ENCODE measurements at places on chromosomes 4 and X.

- peak; percentile 77 for DNase-seq
Measured at GRCh38 chrX:119667111-119667878, 25.7 kb downstream of the SEPTIN6 start.

GRCh38 chrX:37905436-37906147, 58.2 kb upstream of the DYNLT3 start:
- DNase-seq = no peak

- peak; percentile 5 for DNase-seq
Measured at GRCh38 chr4:13289391-13289790, 194.7 kb downstream of the RAB28 start.

DNA sequence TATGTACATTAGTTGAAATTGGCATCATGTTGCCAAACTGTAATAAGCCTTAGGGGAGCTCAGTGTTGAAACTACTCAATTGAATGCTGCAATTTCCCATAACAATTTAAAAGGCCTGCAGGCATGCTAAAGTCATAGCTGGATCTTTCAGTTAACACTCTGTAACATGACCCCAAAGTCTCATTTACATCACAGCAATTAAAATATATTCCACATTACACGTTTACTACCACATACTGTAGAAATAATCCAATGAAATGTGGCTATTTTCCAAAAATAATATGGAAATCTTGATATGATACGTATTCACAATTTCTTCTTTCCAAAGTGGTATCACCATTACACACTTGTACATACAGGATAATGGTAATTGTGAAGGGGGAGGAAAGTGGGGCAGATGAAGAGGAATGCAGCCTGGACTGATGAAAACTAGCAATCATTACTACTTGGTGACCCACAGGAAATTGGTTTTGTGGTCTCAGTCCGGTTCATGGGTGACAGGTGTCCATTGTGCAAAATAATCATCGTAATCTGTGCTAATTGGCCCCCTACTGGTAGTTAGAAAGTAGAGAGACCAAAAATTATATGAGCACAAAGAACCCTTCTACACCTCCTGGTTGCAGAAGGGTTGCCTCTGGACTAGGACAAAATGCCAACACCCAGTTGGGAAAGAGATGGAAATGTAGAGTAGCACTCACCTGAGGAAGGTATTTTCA, 63.7 kb downstream of the TENM3 start:
- no peak for DNase-seq

GRCh38 chr4:105496899-105497298, 23.0 kb upstream of the PPA2 start:
- DNase-seq = no peak

DNA sequence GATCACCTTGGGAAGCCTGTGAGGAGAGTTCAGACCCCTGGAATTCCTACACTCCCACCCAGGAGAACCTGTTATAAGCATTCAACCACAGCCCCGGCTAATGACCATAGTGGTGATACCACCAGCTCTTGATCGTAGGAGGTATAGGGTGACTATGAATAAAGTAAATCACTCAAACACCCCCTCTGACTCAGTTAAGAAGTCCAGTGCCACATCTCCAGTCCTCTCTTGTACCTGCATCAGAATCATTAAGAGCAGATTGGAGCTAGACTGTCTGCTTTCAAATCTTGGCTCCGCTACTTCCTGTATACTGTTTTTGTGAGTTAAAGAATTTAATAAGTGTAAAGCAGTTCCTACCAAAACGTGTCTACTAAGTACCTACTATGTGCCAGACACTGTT, 565.1 kb upstream of the DIPK2B start:
- DNase-seq = no peak

GRCh38 chr4:98226396-98226795, 34.8 kb upstream of the RAP1GDS1 start:
- no peak for DNase-seq
